ENCODE measurements at places on chromosomes 2 and 18. TPM values are rescaled to one million over a fixed set of nuclear protein-coding genes. Genes with fewer than 3 reads are reported as not detected.

The DSG3 gene
- 0.03 TPM for total RNA-seq

The ECEL1 gene
- not detected for total RNA-seq

The FOXI3 gene
- not detected for total RNA-seq

The DPYSL5 gene
- total RNA-seq = not detected

The MC4R gene
- total RNA-seq = not detected

The RBKS gene
- 0.42 TPM for total RNA-seq

The TMEM178A gene
- total RNA-seq = not detected

DNA sequence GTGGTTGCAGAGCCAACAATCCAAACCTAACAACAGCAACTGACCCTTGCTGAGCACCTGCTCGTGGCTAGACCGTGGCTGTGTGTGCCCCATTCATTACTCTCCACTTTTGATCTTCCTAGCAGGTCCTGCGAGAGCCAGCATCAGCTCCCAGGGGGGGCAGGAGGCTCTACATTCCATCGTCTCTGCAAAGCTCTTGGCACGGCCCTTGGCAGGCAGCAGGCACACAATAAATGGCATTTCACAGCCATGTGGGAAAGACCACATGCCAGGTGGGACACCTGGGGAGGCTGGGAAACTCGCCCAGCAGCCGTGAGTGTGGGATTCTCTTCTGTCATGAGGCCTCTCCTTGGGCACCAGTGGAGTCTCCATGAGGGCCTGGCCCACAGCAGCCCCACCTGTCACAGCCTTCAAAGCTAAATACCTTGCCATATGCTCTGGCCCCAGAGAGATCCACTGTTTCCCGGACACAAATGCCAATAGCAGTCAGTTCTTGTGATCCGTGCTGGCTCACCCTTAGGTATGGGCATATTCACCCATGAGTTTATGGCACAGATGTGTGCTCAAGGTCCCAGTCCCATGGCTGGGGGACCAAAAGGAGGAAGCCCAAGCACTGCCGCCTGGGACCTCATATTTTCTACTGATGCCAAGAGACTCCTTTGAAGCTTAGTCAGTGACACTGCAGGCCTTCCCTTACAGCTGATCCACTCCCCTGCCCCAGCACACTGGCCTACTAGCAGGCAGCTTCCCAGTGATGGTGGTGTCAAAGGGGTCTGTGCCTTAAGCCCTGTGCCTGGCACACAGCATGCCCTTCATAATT, 6.8 kb upstream of the TEX51 start:
- DNase-seq = no peak

GRCh38 chr2:177692783-177693269, 300.3 kb downstream of the AGPS start:
- peak; percentile 20 for DNase-seq

GRCh38 chr2:59297816-59298215, 1056.7 kb upstream of the FANCL start:
- no peak for DNase-seq

DNA sequence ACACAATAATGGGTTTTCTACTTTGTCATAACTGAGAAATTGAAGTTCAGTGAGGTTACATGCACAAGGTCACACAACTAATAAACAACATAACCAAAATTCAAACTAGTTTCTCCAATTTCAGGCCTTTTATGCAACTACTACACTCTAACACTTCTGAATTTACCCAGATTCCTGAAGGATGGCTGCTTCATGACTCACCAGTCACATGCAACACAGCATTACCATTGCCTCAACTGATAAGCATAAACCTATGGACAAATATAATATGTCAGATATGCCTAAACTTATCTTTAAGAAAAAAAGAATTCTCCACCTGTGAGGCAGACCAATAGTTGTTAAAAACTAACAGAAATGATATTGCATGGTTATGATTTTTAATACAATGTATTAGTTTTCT, 586.5 kb upstream of the SLC8A1 start:
- DNase-seq = no peak

GRCh38 chr2:218991674-218992168, 1.5 kb downstream of the CRYBA2 start:
- peak; percentile 15 for DNase-seq

DNA sequence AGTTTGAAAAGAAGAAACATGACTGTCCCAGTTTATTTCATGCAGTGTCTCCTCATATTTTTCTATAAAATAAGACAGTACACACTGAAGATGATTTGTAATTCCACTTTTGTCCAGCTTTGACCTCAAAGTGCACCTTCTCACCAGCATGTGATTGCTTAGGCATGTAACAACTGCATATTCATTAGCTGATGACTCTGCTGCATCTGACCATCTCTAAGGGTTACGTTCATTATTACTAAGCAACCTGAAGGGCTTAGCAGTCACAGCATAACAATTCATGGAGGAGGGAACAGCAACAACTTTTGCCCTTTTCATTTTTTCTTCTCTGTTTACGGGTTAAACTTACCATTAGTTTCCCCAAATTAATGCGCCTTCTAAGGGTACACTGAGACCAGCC, 330.6 kb upstream of the PIK3C3 start:
- no peak for DNase-seq

- no peak for DNase-seq
Observed at GRCh38 chr2:171150694-171151285, 9.9 kb downstream of the TLK1 start.

DNA sequence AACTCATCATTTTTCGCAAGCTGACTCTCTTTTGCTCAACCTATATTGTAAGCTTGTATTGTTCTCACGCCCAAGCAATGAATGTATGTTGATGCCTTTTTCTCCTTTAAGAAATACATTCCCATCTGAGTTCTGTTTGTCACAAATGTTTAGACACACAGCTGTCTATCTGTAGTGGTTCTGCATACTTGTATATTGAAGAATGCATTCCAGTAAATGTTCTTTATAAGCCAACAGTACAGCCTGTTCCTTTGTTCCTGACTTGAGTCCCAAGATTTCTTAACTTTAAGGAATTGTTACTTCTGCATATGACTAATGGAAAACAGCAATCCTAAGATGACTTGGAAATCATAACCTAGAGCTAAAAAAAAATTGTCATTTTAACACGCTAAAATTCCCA, 849.1 kb upstream of the POU3F3 start:
- DNase-seq = no peak

GRCh38 chr2:38407111-38407682, 30.1 kb upstream of the ATL2 start:
- DNase-seq = no peak

GRCh38 chr18:44651918-44652572, 28.6 kb upstream of the SETBP1 start:
- no peak for DNase-seq

DNA sequence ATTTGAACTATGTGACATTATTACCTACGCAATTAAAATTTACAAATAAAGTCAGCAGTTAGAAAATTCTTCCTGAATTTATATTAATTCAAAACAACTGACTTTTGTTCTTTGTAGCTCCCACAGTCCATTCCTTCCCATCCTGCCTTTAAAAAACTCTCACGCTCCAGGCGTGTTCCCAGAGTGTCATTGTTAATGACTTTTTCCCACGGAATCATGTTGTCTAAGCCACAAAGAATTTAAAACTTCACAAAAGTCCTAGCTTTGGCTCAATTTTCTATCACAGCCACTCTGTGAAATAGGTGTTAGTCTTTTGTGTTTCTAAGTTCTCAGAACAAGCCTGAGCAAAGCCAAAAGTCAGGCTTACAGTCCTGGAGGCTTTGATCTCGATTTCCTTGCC, 26.5 kb downstream of the SLC1A4 start:
- no peak for DNase-seq

DNA sequence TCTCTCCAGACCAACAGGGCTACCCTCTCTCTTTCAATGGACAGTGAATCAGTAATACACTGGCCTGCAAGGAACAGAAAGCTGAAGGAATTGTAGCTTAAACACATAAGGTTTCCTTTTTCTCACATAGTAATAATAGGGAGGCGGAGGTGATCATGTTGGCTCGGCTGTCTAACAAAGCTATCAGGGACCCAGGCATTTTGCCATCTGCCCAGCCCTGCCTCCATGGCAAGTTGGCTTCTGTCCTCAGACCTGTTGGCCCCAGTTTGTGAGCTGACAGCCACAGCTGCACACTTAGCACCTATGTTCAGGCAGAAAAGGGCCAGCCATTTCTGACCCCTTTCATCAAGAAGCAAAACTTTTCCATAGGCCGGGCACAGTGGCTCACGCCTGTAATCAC, 2.0 kb upstream of the CHRNG start:
- DNase-seq = no peak

DNA sequence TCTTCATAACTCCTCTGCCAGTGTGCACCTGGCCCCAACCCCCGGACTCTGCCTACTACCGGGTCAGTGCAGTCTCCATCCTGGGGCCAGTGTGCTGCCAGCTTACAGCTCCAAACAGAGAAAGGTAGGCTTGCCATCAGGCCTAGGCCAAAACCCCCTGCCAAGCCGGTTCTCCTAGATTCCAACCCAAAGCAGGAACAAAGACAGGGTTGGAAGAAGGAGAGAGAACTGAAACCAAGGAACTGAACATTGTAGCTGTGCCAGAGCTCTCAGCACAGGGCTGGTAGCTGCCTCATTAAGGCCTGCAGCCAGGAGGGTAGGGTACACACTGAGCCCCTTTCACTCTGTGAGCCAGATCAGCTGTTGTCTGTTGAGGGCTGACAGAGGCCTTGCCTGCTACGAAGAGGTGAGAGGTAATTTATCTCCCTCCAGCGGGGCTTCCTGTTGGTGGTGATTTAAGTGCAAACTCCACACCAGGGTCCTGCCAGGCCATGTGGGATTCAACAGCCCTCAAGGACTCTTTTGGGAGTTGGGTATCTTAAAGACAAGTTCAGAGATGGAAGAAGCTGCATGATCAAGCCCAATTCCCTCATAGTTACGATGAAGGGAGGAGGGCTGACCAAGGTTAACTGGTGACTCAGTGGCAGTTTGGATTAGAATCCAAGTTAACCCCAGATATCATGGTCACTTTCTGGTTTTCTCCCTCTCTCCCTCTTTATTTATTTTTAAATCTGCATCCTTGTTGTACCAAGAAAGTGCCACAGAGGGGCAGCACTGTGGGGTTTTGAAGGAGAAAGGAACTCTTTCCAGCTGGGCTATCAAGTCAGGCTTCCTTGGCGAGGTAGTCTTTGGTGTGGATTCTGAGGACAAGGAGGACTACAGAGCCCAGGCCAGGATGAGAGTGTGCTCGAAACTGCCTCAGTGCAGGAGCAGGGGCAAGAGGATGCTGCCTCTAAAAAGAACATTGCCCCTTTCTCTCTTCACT, 48.1 kb downstream of the CYRIA start:
- peak; percentile 20 for DNase-seq

DNA sequence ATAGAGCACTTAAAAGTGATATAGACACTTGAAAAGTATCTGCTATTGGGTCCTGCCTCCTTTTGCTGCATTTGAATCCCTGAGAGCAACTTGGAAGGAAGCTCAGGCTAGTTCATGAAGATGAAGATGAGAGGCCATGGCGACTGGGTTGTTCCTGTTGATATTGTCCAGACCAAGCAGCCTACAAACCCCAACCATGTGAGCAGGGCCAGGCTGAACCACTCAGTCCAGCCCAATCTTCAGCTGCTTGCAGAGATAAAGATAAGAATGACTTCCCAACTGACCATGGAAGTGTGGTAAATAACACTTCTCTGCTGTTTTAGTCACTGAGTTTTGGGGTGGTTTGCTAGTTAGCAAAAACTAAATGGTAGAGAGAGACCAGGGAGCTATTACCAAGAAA, 417.6 kb downstream of the SOX11 start:
- no peak for DNase-seq

- DNase-seq = peak; percentile 13
Observed at GRCh38 chr2:16100006-16100405, 159.7 kb downstream of the MYCN start.

GRCh38 chr18:57864615-57865121, 61.6 kb upstream of the ATP8B1 start:
- DNase-seq = no peak

DNA sequence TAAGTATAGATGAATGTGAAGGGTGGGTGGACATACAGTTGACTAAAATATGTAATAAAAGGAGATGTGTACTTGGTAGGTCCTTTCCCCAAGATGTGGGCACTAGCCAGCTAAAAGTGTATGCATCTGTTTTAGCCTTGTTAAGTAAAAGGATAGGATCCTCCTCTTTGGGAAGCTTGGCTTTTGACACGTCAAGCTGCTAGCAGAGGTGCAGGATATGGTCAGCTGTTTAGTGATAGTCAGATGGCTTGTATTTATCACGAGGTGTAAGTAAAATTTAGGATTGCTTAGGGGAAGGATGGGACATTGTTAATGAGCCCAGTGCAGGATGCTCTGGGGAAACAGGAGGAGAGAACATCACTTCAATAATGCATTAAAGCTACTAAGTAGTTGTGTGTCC, 1.5 kb downstream of the MFSD6 start:
- peak; percentile 39 for DNase-seq

GRCh38 chr2:216888887-216889622, 29.2 kb upstream of the TNP1 start:
- DNase-seq = no peak

DNA sequence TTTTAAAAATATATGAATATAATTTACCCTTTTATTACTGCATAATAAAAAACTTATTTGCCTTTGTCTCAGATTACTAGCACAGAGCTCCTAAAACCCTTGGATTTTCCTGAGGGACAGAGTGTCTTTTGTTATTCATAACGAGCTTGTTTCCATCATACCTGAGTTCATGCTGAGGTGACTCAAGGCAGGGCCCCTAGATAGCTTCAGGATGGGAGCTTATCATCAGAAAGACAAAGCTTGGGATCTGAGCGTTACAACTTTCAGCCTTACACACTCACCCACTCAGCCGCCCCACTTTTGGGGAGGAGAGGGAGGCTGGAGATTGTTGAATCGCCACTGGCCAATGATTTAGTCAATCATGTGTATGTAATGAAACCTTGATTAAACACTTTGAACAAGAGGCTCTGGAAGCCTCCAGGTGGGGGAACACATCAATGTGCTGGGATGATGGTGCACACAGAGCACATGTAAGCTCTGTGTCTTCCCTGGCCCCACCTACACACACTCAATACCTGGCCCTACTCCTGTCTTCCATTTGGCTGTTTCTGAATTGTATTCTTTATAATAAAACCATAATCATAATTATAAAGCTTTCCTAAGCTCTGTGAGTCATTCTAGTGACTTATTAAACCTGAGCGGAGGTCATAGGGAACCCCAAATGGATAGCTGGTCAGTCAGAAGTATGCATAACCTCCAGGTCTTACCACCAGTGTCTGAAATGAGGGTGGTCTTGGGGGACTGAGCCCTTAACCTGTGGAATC, 28.5 kb upstream of the DNAH7 start:
- no peak for DNase-seq
